ENCODE measurements at places on chromosomes 7 and 10. TPM values are rescaled to one million over a fixed set of nuclear protein-coding genes. Genes with fewer than 3 reads are reported as not detected.

DNA sequence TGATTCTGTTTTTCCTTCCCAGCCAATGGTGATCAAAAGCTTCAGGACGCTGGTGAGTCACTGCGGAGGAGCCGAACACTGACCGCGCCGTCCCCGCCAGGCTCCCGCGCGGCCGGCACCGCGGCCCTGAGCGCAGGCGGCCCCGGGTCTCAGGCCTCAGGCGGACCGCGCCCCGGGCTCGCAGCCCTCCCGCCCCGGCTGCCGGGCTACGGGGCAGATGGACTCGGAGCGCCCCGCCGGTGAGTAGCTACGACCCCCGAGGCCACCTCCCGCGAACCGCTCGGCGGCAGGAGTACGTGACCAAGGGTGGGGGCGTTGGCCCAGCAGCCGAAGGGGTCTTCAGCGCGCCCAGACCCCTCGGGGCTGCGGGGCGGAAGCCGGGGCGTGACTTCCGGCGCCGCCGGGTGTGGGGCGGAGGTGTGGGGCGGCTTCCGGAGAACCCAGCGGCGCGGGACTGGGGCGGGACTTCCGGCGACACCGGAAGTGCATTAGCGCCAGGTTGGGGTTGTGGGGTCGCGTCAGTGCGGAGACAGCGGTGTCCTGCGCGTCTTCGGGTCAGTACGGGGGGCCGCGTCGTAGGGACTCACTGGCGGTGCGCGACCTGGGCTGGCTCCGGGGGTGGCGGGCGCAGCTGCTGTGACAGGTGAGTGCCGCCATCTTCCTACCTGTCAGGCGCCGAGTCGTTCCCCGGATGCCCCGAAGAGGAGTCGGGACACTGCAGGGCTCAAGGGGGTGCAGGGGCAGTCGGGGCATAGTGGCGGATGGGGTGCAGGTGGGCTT is at the start of gene WDR37:
WDR37 (plus strand) TSS at position 60 of the 780 bp plus-strand sequence. CDS start 15,771 bp downstream, outside the sequence.
- peak; percentile 93 for DNase-seq

DNA sequence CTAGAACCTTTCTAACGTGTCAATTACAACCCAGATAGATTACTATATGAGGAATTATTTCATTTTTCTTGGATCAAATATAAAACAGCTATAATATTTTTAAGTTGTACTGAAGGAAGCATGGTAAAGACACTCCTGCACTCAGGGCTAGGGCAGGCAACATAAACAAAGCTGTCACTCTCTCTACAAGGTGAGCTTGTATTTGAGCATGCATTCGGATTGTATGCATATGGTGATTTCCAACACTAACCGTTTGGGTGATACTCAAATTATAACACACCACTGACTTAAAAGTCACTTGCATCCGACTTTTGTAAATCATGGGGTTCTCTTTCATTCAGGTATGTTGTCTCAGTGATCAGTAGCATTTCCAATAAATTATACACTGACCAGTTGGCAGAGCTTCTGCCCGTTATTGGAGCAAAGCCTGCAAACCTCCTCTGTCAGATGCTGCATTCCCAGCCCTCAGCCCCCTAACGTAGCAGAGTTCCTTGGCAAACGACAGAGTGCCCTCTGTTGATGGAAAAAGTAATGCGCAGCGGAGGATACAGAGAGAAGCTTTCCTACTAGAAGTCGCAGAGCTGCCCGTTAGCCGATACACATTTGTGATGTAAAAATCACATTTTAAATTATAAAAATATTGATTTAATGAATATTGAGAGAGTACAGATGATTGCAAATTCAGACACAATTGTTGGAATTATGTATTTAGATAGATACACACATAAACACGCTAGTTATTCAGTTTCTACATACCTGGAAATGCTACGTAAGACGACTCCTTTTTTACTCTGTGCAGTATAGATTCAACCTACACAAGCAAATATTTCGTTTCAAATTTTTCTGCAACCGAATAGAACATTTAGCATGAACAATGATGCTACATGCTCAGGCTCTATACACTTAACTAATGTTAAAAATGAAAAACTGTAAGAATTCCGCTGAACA is 173.9 kb upstream of the SP4 start:
- DNase-seq, result no peak

Gene TLX1
- total RNA-seq, result not detected

DNA sequence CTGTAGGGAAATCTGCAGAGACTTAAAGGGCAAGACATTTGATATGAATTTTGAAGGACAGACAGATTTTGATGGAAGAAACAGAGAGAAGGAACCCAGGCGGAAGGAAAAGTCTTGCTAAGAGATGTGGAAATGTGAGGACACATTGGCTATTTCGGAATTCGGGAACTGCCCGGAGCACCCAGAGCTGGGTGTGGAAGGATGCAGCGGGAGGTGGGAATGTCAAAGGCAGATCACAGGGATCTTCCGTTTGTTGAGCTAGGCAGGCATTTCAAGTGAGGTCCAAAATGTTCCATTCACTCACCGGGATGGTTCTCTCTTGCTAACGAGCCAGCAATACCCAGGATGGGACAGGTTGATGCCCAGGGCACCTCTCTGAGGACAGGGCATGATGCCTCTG is 87.2 kb upstream of the CTBP2 start:
- DNase-seq, result no peak

DNA sequence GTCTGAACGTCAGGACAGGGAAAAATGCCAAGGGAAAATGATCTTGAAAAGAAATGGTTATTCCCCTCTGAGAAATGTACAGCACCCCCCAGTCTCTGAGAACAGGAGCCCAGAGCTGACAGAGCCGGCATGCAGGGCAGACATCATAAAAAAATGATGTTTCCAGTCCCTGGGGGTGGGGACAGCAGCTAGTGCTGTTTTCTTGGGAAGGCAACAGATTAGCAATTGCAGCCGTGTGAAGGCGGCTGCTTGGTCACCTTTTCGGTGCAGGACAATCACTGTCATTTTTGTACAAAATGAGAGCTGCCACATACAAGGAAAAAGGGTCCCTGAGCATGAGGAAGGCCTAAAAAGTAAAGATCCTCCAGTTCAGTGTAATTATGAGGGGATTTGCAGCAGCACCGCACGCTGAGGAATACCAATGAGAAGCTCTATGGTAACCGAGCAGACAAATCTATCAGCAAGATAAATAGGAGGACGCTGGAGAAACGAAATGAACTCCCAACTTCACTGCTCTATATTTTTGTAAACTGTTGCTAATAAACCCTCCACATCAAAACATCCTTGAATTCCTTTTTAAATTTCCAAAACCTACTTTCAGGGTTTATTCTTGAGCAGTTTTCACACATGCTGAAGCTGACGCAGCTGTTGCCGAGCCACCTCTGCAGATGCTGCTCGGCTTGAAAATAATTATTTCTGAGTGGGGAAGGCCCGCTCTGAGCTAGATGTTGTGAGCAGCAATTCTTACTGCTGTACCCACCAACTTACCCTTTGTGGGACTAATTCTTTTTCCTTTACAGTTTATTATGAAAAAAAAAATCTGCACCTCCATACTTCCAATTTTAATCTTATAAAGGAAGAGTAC is 98.2 kb upstream of the NEBL start:
- no peak for DNase-seq

Gene A1CF
- not detected for total RNA-seq

DNA sequence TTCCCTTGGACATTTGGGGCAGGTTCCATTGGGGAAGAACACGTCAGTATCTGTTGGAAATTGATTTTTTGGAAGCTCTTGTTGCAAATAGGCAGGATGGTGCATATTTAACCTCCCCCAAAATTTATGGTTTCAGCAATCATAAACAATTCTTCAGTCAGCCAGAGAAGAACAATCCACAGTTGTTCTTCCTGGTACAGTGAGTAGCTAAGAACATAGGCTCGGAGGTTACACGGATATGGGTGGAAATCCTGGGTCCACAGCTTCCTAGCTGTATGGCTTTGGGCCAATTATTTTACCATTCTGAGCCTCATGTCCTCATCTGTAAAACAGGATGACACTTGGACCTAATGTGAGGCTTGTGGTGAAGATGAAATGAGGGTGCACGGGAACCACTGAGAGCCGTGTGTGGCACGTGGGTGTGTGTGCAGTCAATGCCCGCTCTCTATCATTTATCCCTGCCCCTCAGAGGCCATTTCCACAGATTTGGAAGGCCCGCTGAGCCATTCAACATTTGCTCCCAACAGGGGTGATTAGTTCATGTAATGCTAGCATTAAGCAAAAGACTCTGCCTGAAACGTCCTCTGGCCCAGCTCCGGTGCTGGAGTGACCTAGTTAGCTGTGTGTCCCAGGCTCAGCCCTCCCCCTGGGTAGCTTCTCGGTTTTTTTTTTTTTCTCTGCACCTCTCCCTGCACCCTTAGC is 9.7 kb downstream of the CAMK1D start:
- DNase-seq, result no peak

DNA sequence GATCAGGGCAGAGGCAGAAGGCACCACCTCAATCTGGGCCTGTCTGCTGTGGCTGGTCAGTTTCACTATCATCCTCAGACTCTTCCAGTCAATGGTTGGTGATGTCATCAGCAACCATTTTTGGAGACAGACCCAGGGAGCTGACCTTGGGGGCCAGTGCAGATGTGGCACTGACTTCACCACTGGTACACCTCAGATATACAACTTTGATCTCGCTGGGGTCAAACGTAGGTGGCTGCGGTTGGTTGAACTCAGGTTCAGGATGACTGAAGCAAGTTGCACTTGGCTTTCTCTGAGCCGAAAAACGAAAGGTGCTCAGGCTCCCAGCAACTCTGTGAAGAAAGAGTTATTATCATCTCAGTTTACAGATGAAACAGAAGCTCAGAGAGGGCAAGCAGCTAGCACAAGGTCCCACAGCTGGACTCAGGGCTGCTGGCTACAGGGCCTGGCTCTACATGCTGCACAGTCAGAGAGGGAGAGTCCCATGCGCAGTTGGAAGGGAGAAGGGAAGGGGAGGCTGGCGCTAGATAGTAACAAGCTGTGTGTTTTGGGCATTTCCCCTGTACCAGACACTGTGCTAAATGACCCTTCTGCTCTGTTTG is 27.2 kb downstream of the ANKRD16 start:
- no peak for DNase-seq

DNA sequence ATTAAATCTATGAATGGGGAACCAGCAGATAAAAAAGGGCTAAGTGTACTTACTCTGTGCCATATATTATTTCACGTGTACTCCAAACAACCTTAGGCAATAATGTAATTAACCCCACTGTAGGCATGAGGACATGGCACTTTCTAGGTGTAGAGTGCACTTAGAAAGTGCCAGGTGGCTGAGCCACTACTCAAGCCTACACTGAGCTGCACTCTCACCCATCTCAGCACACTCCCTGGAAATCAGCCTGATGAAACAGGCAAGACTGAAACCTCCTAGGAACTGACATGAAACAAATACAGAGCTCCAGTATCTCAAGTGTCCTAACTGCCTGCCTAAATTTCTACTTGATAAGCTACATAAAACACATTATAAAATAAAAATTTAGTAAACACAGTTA is 147.4 kb downstream of the KMT2E start:
- no peak for DNase-seq

Gene COL17A1
- 1.5 TPM for total RNA-seq

- no peak for DNase-seq
These were observed 164.3 kb downstream of the LCOR start for GRCh38 chr10:96996275-96996965.

DNA sequence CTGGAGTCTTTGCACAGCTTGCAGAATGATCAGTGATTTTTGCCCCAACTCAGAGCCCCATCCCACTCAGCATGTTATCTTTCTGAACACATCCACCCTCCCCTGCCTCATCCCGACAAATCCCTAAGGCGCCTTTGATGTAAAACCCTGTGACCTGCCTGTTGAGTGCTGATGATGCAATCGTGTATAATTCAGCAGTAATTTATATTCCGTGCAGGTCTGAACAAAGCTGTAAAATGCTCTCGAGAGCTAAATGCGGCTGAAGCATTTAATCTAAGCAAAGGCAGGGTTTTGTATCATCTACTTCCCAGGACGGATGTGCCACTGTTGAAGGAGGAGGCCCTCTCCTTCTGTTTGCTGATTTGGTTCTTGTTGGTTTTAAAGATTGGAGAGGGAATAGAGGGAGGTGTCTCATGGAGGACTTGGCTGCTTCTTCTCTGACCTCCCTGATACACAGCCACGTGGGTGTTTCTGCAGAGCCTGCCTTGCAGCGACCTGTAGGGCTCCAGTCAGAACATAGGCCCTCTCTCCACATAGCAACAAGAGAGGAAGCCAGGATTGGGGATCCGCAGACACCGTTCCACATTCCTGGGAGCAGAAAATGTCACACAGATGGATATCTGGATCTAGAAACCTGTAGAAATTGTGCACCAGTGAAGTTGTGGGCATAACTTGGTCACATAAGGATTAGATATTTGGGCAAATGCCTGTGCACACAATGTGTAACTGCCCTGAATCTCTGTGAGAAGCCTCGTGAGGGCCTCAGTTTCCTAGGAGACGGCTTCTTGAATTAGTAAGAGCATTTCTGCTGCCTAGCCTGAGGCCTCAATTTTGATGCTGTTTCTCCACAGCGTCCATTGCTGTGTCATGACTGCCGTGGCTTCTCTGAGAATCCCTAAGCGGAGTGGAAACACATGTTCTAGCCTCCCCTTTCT is 90.2 kb upstream of the AGK start:
- no peak for DNase-seq

GRCh38 chr7:157471259-157472125 is 134.7 kb downstream of the DNAJB6 start:
- peak; percentile 36 for DNase-seq

GRCh38 chr7:157602581-157602980 is 265.8 kb downstream of the DNAJB6 start:
- DNase-seq, result no peak

Gene CCDC7
- 46.7 TPM for total RNA-seq

DNA sequence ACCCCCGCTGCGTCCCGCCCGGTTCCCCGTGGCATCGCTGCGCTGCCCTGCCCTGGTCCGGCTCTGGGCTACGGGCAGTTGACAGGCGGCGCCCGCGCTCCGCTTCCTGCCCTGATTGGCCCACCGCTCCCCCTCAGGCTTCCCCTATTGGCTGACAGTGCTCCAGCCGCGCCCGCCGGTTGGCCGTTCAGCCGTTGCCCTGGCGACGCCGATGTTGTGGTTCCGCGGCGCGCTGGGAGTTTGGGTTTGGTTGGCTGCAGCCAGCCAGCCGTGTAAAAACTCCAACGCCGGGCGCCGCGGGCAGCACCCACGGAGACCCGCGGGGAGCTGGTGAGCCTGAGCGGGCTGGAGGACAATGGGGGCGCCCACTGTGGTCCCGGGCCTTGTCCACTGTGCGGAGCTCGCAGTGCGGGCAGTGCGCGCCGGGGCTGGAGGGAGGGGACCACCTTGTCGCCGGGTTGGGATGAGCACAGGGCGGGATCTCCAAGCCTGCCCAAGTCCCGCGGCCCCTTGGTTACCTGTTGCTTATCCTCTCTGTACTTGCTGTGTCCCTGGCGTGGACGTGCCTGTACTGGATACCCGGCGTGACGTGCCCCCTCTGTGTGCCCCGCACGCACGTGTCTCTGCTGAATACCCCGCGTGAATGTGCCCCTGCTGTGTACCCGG is at the start of gene C7orf57:
C7orf57 (plus strand) TSS at position 243 of the 666 bp plus-strand sequence. CDS start 766 bp downstream, outside the sequence.
- DNase-seq, result peak; percentile 98

DNA sequence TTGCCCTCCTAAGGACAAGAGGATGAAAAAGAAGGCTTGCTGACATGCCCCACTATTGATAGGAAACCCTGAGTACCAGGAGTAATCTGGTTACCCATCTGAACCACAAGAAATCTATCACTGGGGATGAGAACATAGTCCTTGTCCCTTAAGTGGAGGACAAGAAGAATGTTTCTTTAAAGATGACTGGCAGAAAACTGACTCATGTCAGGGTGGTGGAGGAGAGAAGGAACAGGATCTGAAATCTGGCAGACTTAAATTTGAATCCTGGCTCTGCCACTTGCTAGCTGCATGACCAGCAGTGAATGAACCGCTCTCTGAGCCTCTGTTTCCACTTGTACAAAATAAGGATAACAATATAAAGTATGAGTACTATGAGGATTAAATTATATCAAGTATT is 38.9 kb upstream of the XPNPEP1 start:
- DNase-seq, result no peak

Gene ACSM6
- total RNA-seq, result 0.99 TPM

Gene VWC2
- total RNA-seq, result not detected

Gene GIMAP6
- 31.7 TPM for total RNA-seq

Measured in aorta (tissue), 5 donors.